ENCODE measurements at places on chromosomes 3 and 15.

- no peak for DNase-seq
These were observed 176.0 kb downstream of the RBMS3 start for GRCh38 chr3:29456901-29457300.

DNA sequence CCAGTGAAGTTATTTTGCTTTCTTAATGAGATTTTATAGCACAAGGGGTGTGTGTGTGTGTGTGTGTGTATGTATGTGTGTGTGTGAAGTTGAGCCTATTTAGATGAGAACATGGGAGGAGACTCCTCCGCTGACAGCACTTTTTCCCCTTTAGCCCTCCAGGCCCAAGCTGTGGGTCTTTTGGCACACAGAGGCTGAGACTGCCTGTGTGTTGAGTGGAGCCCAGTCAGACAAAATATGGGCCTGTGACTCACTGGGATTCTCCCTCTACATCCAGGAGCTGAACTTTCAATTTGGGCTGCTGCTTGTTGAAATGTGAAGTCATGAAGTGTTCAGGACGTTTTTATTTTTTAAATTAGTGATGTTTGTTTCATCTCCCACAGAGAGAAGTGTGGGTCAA lies 108.0 kb downstream of the MFSD1 start:
- no peak for DNase-seq

DNA sequence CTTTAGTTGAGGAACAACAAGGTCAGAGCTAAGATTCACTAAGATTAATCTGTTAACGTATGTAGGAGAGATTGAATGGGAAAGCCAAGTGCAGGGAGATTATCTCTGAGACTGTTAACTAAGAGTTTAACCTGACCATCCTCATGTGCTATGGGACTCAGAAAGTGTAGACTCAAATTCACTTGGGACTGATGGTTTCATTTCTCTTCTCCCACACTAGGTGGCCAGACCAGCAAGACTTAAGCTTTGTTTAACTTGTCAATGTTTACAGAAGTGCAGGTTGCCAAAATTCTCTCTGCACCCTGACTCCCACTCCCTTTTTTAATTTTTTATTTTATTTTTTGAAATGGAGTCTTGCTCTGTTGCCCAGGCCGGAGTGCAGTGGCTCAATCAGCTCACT lies 6.3 kb upstream of the HEXA start:
- DNase-seq: no peak

DNA sequence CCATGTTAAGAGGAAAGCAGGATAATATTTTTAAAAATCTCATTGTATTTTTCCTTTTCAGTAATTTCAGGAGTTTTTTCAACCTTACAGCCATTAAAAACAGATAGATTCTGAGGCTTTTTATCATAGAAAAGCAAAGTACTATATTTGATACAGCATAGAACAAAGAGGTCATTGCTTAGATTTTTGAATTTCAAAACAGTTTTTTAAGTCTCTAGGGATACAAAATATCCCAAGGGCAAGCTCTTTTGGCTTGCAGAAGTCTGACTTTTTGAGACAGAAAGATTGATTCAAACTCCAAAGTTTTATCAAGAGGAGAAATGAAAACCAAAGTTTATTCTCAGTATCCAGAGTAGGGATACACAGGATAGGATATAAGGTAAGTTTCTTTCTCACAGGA lies 49.3 kb upstream of the LEKR1 start:
- no peak for DNase-seq

- peak; percentile 5 for DNase-seq
These were observed 159.8 kb upstream of the LMCD1 start for GRCh38 chr3:8341821-8342247.

- no peak for DNase-seq
These were observed 90.6 kb upstream of the TSC22D2 start for GRCh38 chr3:150317469-150317868.

GRCh38 chr3:157494581-157495281 lies 8.5 kb downstream of the VEPH1 start:
- DNase-seq: no peak
